ENCODE measurements at places on chromosomes 4 and X.

DNA sequence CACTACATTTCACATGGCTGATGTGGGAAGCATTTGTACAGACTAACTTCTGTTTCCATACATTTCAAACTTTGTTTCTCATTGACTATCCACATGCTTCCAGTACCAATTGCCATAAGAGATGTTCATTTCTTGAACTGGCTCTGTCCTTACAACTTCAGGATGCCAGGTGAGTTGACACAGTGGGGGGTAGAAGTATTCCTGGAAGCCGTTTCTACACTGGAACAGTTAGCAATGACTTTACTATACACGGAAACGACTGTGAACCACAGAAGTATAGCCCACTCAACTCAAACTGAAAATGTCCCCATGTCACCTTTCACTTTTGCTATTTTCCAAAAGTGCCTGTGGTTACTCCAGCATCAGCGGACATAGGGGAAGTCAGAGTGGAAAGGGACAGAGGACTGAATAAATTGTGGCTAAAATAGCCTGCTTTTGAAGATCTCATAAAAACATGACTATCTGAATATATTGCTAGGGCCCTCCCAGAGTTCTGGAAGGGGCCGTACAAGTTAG is 38.0 kb upstream of the DSPP start:
- DNase-seq, result no peak

- DNase-seq, result peak; percentile 1
These were observed at the start of gene RAB33A for GRCh38 chrX:130171446-130172126. TSS of gene RAB33A (plus strand) at chrX:130171962. CDS start at chrX:130172063, 101 bp downstream.

- DNase-seq, result peak; percentile 28
These were observed 54.0 kb downstream of the JADE1 start for GRCh38 chr4:128863312-128864075.

DNA sequence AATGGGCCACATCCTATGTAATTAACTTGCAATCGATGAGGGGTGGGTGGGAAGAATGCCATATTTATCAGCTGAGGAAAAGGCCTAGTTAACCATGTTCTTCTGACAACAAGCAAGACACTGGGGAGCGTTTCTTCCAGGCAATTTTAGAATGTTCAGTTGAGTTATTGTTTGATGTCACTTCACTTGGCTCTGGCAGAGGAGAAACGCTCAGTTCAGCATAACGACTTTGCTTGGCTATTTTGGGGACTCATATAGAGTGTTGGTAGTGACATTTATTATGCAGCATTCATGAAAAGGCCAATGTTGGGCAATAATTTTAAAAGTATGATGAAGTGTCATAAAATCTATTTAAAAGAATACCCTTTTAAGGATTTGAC is 648 bp downstream of the SYNPO2 start:
- no peak for DNase-seq

GRCh38 chr4:78863991-78864390 is 75.2 kb downstream of the PAQR3 start:
- no peak for DNase-seq

DNA sequence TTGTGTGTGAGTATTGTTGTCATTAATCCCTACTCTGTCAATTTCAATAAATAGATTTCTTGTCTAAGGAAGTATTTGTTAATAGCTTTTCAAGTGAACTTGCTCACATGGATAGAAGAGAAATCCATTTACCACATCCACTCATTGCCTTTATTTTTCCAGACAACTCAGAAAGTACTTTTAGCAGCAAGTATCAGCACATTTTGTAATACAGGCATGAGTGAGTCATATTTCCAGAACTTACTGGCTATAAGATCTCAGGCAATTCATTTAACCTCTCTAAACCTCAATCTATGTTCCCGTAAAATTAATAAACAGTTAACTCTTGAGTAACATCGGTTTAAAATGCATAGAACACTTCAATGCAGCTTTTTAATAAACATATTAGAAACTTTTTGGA is 317.9 kb upstream of the PCDH7 start:
- DNase-seq, result no peak

- DNase-seq, result no peak
These were observed 2.8 kb downstream of the ANKRD37 start for GRCh38 chr4:185399466-185399865.

Measured in NCI-H1694 (cell line).